ENCODE measurements at places on chromosomes 12 and 14.

DNA sequence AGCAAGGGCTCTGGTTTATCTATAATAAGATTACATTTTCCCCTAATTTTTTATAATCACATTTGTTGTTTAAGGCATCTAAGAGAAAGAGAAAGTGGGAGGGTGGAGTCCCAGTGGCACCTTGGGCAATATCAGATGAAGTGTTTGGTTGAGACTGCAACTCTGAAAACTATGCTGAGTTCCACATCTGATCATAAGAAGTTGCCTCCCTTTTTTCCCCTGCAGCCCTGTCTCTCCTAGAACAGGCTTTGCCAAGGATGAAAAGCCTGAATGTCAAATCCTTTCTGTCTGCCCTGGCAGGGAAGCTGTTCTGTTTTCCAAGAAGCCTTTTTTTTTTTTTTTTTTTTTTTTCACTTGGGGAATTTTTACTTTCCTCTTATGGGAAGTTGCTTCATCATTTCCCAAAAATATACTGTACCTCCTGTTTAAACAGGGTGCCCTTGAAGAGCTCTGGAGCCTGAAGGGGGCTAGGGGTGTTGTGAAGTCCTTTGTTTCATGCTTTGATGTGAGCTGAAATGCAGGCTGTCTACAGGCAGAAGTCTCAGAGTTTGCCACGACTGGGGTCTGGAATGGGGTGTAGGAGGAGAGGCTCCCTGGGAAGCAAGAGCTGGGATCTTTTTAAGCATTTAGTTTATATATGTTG is 71.3 kb downstream of the SUSD6 start:
- no peak for DNase-seq

DNA sequence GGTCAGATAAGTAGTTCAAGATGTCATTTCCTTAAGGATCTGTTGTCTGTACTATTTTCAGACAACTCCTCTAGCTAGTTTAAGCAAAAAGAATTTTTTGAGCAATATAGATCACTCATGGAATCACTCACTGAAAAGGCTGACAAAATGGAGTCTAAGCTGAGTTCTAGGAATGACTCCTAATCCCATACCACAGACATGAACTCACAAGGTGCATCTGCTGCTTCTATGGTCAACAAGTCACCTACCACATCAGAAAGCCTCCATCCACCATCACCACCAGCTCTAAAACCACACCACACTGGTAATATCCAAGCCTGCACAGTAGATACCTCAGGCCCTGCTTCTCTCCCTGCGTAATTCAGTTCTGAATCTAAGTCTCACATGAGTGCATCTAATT is 33.0 kb downstream of the PWP1 start:
- DNase-seq = no peak

GRCh38 chr14:59338761-59339160 is 126.4 kb downstream of the GPR135 start:
- DNase-seq = no peak

GRCh38 chr14:93090826-93091555 is 24.7 kb downstream of the ITPK1 start:
- no peak for DNase-seq

- DNase-seq = no peak
Measured at GRCh38 chr12:114443607-114444421, 37.9 kb upstream of the TBX5 start.

DNA sequence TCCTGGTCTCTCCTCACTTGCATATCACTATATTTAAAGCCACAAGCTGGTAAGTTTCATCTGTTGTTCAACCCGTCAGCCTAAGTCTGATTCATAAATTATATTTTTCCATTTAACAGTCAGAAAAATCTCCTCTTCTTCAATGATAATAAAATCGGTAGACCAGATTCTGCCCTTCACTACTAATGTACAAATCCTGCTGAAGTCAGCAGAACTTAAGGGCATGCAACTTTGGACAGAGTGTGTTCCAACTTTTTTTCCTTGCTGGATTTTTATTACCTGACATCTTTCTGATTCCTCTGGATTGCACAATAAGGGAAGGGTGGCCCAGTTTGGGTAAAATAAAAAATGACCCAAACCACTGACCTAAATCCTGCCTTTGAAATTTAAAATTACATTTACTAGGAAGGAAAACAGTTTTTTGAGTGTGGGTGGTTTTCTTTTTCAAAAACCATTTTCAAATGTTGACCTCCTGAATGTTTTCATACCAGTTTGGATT is 125.4 kb upstream of the DIO2 start:
- no peak for DNase-seq

- no peak for DNase-seq
Measured at GRCh38 chr14:25010471-25010870, 39.5 kb downstream of the STXBP6 start.

DNA sequence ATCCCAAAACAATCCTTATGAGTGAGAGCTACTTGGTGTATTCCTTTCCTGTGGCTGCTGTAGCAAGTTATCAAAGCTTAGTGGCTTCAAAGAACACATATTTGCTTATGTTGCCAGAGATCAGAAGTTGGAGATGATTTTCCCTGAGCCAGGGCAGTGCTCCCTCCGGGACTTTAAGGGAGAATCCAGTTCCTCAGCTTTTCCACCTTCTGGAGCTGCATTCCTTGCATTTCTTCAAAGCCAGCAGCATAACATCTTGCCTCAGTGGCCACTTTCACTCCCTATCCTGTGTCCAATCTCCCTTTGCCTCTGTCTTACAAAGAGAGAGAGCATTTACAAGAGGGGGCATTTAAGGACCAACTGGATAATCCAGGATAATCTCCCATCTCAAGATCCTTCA is 33.7 kb downstream of the P2RX7 start:
- no peak for DNase-seq

DNA sequence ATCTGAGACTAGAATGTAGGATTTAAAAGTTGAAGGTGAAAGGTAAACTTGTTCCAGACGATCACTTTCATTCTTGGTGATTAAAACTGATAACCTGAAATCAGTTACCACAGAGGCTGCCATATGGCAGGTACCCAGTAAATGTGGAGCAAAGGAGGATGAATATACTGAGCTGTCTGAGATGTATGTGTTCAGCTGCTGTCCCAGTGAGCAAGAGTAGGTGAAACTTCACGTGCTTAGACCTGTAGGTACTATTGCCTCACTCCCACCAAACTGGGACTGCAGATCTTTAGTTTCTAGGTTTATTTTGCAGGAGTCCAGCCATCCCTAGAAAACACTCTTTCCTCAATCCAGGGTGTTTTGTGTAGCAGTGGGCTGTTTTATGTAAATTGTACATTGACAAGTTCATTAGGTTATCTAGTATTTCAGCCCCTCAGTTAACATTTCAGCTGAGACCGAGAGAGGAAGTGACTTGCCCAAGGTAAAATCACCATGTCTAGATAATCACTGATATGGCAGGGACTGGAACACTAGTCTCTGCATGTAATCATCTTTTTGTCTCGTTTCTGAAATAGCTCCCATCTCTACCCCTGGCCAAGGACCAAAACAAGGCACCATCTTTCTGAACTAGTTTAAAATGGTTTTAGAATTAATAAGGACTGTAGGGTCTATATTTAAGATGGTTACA is 62.7 kb downstream of the ATG14 start:
- DNase-seq = no peak

DNA sequence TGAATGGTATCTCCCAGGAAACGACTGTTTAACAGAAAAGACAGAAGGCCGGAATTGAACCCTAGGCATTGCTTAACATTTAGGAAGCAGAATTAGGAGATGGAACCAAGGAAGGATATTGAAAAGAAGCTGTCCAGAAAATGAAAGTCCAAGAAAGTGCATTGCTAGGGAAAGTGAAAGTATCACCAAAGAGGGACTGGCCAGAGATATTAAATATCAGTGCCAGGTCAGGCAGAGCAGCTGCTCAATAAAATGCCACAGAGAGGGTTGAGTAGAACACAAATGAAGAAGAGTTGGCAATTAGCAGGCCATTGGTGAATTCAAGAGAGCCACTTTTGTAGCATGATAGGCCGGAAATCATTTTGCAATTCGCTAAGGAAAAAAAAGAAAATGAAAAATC is 101.6 kb downstream of the CFAP54 start:
- DNase-seq = no peak

GRCh38 chr14:89367779-89368120 is 49.3 kb downstream of the FOXN3 start:
- no peak for DNase-seq

DNA sequence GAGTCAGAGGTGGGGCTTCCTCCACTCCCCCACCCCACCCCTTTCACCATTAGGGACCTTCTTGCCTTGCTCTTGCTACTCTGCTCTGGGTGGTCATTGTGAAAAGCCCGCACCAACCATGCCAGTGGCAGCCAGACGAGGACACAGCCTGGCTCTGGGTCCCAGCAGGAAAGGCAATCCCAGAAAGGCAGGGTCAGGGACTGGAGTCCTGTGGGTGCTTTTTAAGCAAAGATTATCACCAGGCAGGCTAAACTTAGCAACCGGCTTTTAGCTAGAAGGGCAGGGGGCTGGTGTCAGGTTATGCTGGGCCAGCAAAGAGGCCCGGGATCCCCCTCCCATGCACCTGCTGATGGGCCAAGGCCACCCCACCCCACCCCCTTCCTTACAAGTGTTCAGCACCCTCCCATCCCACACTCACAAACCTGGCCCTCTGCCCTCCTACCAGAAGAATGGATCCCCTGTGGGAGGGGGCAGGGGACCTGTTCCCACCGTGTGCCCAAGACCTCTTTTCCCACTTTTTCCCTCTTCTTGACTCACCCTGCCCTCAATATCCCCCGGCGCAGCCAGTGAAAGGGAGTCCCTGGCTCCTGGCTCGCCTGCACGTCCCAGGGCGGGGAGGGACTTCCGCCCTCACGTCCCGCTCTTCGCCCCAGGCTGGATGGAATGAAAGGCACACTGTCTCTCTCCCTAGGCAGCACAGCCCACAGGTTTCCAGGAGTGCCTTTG is 1.2 kb upstream of the GAPDH start:
- no peak for DNase-seq

DNA sequence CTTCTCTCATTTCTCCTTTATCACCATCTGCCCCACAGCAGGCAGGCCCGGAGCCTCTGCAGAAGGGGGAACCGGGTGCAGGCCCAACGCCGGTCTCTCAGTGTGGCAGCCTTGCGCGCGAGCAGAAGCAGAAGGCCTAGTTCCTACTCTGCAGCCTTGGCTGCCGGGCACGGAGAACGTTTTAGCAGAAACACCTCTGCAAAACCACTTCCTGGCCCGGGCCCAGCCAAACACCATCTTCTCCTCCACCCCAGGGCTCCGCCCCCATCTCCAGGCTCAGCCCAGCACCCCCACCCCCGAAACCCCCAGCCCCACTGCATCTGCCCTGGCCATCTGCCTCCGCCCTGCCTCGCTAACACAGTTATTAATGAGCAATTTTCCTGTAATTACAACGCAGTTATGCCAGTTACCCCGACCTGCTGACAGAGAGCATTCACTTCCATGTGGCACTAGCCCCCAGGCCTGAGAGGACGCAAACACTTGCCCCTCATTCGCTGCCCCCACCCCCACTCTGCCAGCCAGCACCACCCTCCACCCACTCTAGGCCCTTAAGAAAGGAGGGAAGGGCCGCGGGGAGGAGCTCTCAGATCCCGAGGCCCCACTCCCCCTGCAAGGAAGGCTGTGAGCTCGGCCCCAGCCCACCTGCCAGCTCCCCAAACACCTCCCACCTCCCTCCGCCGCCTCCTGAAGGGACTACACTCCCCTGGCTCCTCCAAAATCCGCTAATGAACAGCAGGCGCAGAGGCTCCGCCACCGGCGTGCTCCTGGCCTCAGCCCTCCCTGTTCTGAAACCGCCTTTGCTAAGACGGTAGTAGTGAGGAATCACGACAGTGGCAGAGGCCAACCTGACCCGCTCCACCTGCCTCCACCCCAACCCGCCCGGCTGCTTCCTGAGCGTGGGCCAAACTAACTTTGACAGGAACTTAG is 44.7 kb upstream of the FBRSL1 start:
- DNase-seq = no peak
